ENCODE measurements at places on chromosomes 16 and 17. TPM values are rescaled to one million over a fixed set of nuclear protein-coding genes. Genes with fewer than 3 reads are reported as not detected.

HSD3B7 gene
- polyA plus RNA-seq: 7.1 TPM

GRCh38 chr17:10226930-10227695 is 28.7 kb upstream of the GAS7 start:
- peak; percentile 45 for DNase-seq

GRCh38 chr16:49857423-49858181 is 1.7 kb upstream of the ZNF423 start:
- DNase-seq: peak; percentile 79

DNA sequence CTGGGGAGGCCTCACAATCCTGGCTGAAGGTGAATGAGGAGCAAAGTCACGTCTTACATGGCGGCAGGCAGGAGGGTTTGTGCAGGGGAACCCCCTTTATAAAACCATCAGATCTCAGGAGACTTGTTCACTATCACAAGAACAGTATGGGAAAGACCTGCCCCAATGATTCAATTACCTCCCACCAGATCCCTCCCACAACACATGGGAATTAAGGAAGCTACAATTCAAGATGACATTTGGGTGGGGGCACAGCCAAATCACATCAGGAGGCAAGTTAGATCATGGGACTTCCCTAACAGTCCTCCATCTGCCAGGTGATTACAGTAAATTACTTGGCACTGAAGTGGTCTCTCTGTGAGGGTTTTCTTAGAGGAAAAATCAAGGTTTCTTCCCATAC is 5.3 kb downstream of the TMEM114 start:
- DNase-seq: no peak

DNA sequence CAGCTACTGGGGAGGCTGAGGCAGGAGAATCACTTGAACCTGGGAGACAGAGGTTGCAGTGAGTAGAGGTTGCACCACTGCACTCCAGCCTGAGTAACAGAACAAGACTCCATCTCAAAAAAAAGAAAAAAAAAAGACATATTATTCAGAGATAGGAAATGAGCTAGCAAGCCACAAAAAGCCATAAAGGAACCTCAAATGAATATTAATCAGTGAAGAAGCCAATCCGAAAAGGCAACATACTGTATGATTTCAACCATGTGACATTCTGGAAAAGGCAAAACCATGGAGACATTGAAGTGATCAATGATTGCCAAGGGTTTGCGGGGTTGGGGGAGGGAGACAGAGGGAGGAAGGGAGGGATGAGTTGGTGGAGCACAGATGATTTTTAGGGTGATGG is 8.4 kb upstream of the EXOC7 start:
- no peak for DNase-seq

Measured in heart left ventricle (tissue), 16 donors.